ENCODE measurements at places on chromosomes 13 and 19.

DNA sequence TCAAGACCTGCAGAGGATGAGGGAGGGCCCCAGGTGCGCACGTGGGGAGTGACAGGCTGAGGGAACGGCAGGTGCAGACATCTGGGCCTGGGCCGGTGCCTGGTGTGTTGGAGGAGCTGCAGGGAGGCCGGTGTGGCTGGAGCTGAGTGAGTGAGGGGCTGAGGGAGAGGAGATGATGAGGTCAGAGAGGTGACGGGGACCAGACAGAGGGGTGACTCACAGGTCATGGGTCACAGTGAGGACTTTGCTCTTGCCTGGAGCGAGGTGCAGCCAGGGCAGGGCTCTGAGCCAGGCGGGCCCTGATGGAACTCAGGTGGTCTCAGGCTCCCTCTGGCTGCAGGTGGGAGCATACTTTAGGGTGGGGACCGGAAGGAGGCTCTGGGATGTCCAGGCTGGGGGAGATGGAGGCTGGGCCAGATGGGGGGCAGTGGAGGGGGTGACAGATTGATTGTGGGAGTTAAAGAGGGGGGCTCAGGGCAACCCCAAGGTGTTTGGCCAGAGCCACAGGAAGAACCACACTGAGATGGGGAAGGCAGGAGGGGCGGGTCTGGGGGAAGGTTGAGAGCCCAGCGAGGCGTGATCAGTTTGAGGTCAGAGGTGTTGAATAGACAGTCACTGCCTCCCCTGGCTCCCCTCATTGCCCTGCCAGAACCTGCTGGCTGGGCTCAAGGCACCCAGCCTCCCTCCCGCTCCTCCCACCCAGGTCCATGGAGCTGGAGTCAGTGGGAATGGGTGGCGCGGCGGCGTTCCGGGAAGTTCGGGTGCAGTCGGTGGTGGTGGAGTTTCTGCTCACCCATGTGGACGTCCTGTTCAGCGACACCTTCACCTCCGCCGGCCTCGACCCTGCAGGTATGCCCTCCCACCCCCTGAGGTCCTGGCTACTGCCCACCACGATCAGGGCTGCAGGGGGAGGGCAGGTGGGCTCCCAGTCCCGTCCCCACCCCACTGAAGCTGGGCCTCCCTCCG lies 8.4 kb downstream of the ARHGAP33 start:
- no peak for DNase-seq

DNA sequence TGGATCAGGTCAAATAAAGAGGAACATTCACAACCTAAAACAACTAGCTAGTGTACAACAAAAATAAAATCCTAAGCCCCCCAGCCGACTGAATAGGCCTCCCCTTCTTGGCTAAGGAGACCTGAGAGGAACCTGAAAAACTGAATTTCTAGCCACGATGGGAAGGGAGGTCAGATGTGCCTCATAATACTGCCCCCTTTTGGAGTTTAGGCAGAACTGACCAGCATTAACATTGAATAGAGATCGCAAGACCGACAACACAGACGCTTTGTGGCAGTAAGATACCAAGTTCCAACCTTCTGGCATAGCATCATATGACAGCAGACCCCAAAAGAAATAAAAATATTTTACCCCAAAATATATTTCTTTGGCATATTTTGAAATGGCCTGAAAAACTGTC lies 15.9 kb downstream of the CBY2 start:
- no peak for DNase-seq

- no peak for DNase-seq
Observed at GRCh38 chr13:47747901-47748300, 253.2 kb downstream of the SUCLA2 start.

DNA sequence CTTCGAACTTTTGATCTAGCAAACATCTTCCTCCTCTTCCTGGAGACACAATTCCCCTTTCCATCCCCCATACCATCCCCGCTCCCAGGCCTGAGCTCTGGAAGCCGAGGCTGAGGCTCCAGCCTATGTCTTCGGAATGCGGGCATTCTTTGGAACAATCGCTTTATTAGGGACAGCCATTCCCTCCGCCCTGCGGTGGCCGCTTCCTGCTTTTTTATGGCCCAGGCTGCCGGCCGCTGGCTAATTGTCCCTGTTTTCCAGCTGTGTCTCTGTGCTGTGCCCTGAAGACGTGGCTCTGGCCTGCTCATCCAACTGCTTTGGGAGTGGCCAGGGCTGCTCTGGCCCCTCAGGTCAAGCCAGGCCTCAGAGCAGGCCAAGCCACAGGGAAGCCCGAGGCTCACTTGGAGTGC lies 2.1 kb upstream of the CDX2 start:
- no peak for DNase-seq

GRCh38 chr13:41588899-41589298 lies 131.5 kb downstream of the RGCC start:
- no peak for DNase-seq
